Activated CD8-positive, alpha-beta memory T cell treated with anti-CD3 and anti-CD28 coated beads, Interleukin-2, amount 10 ng/mL, durations not matched to agents 7 days and 5 days (primary cell): ENCODE measurements at places on chromosomes 4 and X. TPM values are rescaled to one million over a fixed set of nuclear protein-coding genes. Genes with fewer than 3 reads are reported as not detected.

GRCh38 chr4:118357601-118358000, 4.8 kb upstream of the PRSS12 start:
- DNase-seq = no peak
- peaks cover 67% of the 10 kb centered on the region for H3K27me3 ChIP-seq
- H3K4me1 ChIP-seq = peaks cover 6% of the 10 kb centered on the region
- H3K27ac ChIP-seq = no peak overlapping the region
- H3K4me3 ChIP-seq = no peak overlapping the region
- H3K36me3 ChIP-seq = no peaks in the 10 kb centered on the region

Gene QDPR
- 24.6 TPM for total RNA-seq

DNA sequence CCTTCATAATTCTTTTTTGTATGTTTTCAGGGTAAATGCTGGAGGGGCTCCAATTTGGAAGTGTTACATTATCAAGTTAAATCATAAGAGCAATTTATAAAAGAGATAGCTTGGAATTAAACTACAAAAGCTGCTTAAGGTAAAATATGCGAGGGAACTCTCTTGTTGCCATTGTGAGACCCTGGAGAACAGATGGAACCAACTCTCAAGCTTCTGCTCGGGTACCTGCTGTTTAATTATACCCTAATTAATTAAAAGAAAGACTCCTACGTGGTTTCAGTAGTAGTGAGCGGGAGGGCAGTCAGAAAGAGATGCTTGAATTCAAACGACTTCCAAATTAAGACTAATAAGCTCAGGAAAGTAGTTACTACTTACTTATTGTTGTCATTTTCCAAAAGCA, 313.1 kb upstream of the TACR3 start:
- H3K27me3 ChIP-seq = no peaks in the 10 kb centered on the region
- H3K4me3 ChIP-seq = no peak overlapping the region
- no peak for DNase-seq
- H3K36me3 ChIP-seq = no peaks in the 10 kb centered on the region
- no peak overlapping the region for H3K27ac ChIP-seq

DNA sequence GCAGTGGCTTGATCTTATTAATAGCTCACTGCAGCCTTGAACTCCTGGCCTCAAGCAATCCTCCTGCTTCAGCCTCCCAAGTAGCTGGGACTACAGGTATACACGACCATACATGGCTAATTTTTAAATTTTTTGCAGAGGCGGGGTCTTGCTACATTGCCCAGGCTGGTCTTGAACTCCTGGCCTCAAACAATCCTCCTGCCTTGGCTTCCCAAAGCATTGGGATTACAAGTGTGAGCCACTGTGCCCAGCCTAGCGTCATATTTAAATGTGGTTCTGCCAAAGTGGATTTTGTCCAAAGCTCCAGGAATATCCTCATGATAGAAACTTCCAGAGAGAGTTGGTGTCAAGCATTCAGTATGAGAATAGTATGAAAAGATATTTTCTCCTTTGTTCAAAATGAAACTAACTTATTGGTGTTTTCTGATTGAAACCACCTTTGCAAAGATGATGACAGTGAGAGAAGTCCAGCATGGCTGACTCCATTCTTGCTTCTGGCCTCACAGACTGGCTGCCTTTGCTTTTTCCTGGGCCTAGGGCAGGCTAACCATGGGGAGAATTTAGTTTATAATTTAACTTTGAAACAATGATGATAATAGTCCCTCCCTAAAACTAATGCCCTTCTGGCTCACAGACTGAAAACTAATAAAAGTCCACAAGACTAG, 129.0 kb downstream of the C4orf51 start:
- no peak overlapping the region for H3K4me3 ChIP-seq
- no peaks in the 10 kb centered on the region for H3K27me3 ChIP-seq
- peak overlapping the region; percentile 87 for H3K27ac ChIP-seq
- peaks cover 30% of the 10 kb centered on the region for H3K4me1 ChIP-seq

GRCh38 chr4:133839326-133839725, 362.3 kb downstream of the PABPC4L start:
- no peaks in the 10 kb centered on the region for H3K27me3 ChIP-seq
- H3K4me1 ChIP-seq = no peaks in the 10 kb centered on the region
- no peaks in the 10 kb centered on the region for H3K36me3 ChIP-seq
- no peak overlapping the region for H3K4me3 ChIP-seq
- no peak for DNase-seq

GRCh38 chr4:176549161-176549865, 229.5 kb downstream of the SPCS3 start:
- H3K36me3 ChIP-seq = no peaks in the 10 kb centered on the region
- H3K27me3 ChIP-seq = no peaks in the 10 kb centered on the region
- DNase-seq = no peak
- H3K4me3 ChIP-seq = no peak overlapping the region

- H3K4me3 ChIP-seq = no peak overlapping the region
- DNase-seq = no peak
- no peak overlapping the region for H3K27ac ChIP-seq
- peaks cover 2% of the 10 kb centered on the region for H3K27me3 ChIP-seq
- no peaks in the 10 kb centered on the region for H3K36me3 ChIP-seq
- no peaks in the 10 kb centered on the region for H3K4me1 ChIP-seq
These were observed 8.1 kb upstream of the DKK2 start for GRCh38 chr4:107044170-107044569.

- no peak for DNase-seq
- H3K4me1 ChIP-seq = peaks cover 60% of the 10 kb centered on the region
- H3K27ac ChIP-seq = peak overlapping the region; percentile 86
- no peaks in the 10 kb centered on the region for H3K27me3 ChIP-seq
These were observed 23.9 kb downstream of the ACSL4 start for GRCh38 chrX:109709129-109709631.

DNA sequence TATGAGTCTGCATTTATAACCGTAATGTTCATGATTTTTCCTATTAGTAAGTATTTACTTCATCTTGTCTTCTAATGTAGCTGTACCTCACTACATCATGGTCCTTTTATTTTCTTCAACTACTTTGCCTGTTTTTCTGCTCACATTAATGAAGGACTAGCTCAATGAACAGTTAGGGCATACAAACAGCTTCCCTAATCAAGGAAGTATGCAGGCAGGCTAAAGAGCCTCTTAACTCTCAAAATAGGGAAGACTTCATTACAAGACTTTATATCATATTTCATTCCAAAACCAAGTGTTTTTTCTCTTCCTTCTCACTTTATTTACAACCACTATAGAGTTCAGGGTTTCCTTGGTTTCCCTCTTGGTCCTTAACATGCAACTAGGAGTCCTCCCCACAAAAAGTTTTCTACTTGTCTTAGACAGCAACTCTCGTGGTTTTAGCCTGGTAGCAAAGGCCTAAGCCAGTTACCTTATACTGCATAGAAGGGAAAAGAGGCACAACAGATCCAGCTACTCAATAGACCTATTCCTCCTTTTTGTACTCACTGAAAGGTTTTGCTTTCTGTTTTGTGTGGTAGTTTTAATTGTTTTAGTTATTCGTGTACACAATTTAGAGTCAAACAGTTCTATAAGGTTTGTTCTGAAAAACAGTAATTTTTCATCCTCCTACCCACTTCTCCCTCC, 40.8 kb downstream of the SMIM14 start:
- no peaks in the 10 kb centered on the region for H3K36me3 ChIP-seq
- no peak overlapping the region for H3K27ac ChIP-seq
- no peak for DNase-seq
- H3K4me1 ChIP-seq = peaks cover 7% of the 10 kb centered on the region

Gene TLR8
- total RNA-seq = not detected

Gene GABRG1
- not detected for total RNA-seq

DNA sequence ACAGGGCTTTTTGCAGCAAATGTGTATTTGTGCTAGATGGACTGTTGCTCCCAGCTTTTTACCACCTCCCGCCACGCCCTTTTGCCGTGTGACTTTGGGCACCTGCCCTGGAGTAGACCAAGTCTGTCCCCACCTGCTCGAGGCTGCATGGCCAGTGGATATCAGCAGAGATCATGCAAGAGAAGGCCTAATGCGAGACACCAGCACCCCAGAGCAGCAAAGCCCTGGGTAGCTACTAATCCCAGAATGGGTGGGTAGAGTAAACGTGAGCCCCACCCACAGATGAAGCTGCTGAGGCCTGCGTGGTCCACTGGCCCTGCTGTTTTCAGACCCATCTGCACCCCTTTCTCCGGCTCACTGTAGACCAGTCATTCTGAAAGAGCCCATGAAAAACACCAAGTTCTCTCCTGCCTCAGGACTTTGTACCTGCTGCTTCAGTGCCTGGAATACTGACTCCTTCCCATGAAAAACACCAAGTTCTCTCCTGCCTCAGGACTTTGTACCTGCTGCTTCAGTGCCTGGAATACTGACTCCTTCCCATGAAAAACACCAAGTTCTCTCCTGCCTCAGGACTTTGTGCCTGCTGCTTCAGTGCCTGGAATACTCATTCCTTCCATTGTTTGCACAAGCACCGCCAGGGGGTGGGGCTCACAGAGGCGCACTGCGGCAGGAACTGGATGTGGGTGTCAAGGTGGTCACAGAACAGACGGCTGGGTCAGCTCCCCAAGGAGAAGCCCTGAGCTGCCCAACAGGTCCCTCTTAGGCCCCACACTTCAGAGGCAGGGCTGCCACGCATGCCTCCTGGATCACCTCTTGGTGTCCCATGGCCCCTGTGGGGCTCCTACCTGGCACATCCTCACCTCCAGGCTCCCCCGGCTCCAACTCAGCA, 5.1 kb upstream of the TNIP2 start:
- DNase-seq = peak; percentile 75
- peaks cover 22% of the 10 kb centered on the region for H3K4me1 ChIP-seq
- H3K27me3 ChIP-seq = no peaks in the 10 kb centered on the region

GRCh38 chrX:1202251-1202650, 10.2 kb downstream of the CRLF2 start:
- no peak for DNase-seq
- H3K36me3 ChIP-seq = no peaks in the 10 kb centered on the region

Gene IL21
- total RNA-seq = 0.09 TPM

GRCh38 chrX:3548765-3549391, 164.6 kb downstream of the PRKX start:
- no peak overlapping the region for H3K4me3 ChIP-seq
- H3K4me1 ChIP-seq = no peaks in the 10 kb centered on the region
- no peaks in the 10 kb centered on the region for H3K36me3 ChIP-seq
- H3K27ac ChIP-seq = no peak overlapping the region
- no peak for DNase-seq
- peaks cover 2% of the 10 kb centered on the region for H3K27me3 ChIP-seq

DNA sequence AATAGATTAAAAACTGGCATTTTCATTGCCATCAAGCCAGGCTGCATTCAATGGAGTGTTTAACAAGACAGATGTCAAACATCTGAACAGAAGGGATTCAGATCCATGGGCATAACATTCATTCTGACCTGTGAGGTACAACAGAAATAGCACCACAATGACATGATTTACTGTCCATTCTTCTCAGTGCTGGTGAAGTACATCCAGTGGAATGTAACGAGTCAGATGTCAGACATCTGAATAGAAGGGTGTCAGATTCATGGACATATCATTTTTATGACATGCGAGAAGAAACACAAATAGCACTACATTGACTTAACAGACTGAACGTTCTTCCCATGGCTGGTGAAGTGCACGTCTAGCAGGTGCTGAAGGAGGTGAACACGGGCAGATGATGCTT, 186.4 kb downstream of the PPP4R3C start:
- H3K36me3 ChIP-seq = no peaks in the 10 kb centered on the region
- no peaks in the 10 kb centered on the region for H3K27me3 ChIP-seq
- no peaks in the 10 kb centered on the region for H3K4me1 ChIP-seq
- no peak overlapping the region for H3K4me3 ChIP-seq
- H3K27ac ChIP-seq = no peak overlapping the region
- DNase-seq = no peak

- peaks cover 3% of the 10 kb centered on the region for H3K27me3 ChIP-seq
- H3K27ac ChIP-seq = no peak overlapping the region
- H3K4me3 ChIP-seq = no peak overlapping the region
These were observed 27.5 kb upstream of the MXD4 start for GRCh38 chr4:2289311-2289954.

- H3K36me3 ChIP-seq = peaks cover 5% of the 10 kb centered on the region
- no peak overlapping the region for H3K4me3 ChIP-seq
- DNase-seq = no peak
- no peaks in the 10 kb centered on the region for H3K27me3 ChIP-seq
These were observed 10.2 kb upstream of the TMEM156 start for GRCh38 chr4:39042366-39042765.

Gene DCX
- not detected for total RNA-seq

Gene ADGRA3
- total RNA-seq = 0.53 TPM

- no peaks in the 10 kb centered on the region for H3K4me1 ChIP-seq
- H3K27me3 ChIP-seq = no peaks in the 10 kb centered on the region
- H3K27ac ChIP-seq = no peak overlapping the region
- H3K36me3 ChIP-seq = no peaks in the 10 kb centered on the region
These were observed 979.1 kb downstream of the TECRL start for GRCh38 chr4:63430105-63430504.

- no peaks in the 10 kb centered on the region for H3K27me3 ChIP-seq
- H3K4me1 ChIP-seq = peaks cover 68% of the 10 kb centered on the region
- peak overlapping the region; percentile 91 for H3K27ac ChIP-seq
- DNase-seq = peak; percentile 66
- peak overlapping the region; percentile 54 for H3K4me3 ChIP-seq
These were observed 97.1 kb downstream of the NFKB1 start for GRCh38 chr4:102598086-102598761.

Gene GABRB1
- total RNA-seq = not detected

DNA sequence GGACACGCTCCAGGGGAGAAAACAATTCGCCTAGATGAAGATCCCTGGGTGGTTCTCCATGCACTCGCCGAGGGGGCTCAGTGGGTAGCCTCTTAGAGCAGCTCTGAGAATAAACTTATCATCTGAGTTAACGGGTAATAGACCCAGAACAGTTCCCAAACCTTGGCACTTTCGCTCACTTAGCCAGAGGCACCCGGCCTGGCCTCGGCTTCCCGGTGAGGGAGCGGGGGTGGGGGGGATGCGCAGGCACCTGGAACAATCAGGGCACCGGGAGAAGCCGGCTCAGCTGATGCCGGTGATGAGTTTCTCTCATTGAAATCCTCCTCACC, 405 bp upstream of the ZAR1 start:
- peaks cover 3% of the 10 kb centered on the region for H3K4me1 ChIP-seq
- peak overlapping the region; percentile 20 for H3K4me3 ChIP-seq
- no peak for DNase-seq
- H3K36me3 ChIP-seq = no peaks in the 10 kb centered on the region

DNA sequence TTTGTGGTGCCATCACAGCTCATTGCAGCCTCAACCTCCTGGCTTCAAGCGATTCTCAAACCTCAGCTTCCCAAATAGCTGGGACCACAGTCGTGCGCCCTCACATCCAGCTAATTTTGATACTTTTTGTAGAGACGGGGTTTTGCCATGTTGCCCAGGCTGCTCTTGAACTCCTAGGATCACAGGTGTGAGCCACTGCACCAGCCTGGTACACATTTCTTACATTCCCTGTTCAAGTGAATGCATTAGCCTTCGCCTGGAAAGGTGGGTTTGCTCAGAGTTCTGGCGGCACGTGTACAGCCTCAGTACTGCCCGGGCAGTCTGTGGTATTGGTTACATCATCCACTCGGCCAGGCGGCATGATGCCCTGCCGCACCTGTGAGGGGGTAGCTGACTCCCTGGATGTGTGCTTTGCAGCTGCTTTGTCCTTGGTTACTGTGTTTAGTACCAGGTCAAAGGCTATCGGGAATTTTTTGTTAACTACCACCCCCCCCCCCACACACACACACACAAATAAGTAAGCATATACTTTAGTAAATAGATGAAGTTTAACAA, 57.1 kb downstream of the TNIP2 start:
- no peak for DNase-seq
- H3K27me3 ChIP-seq = no peaks in the 10 kb centered on the region
- H3K27ac ChIP-seq = no peak overlapping the region
- H3K4me1 ChIP-seq = no peaks in the 10 kb centered on the region
- H3K36me3 ChIP-seq = peaks cover 55% of the 10 kb centered on the region
